ENCODE measurements at places on chromosomes 5 and 9.

DNA sequence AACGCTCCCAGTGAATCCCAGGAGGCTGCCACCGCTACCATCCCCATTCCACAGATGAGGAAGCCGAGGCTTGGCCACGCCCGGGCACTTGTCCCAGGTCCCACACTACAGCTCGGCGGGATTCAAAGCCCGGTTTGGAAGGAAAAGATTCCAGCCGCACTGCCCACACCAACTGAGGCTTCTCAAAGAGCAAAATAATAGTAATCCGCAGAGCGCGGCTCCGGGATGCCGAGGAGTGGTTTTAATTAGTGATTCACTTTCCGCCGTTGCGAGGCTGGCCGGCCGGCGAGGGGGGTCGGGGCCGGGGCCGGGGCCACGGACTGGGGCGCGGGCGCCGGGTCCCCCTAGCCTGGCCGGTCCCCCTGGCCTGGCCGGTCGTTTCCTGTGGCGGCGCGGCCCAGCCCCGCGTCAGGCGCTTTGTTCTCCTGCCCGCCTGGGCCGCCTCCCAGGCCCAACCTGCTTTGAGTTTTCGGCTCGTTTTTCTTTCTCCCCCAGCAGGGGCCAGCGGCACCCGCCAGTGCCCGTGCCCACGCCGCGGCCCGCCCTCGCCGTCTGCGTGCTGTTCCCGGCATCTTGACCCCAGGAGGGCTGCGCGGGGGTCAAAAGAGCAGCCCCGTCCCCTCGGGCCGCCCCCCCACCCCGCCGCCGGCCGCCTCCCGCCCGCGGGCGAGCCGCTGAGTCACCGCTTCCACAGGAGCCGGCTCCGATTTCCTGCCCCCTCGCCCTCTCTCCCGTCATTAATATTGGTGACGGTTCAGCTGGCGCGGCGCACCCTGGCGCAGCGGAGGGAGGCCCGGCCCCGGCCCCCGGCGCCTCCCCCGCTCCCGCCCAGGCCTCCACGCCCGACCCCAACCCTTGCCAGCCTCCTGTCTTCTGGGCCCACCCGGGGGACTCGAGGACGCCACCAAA lies 31.2 kb downstream of the FGF18 start:
- DNase-seq: peak; percentile 61

DNA sequence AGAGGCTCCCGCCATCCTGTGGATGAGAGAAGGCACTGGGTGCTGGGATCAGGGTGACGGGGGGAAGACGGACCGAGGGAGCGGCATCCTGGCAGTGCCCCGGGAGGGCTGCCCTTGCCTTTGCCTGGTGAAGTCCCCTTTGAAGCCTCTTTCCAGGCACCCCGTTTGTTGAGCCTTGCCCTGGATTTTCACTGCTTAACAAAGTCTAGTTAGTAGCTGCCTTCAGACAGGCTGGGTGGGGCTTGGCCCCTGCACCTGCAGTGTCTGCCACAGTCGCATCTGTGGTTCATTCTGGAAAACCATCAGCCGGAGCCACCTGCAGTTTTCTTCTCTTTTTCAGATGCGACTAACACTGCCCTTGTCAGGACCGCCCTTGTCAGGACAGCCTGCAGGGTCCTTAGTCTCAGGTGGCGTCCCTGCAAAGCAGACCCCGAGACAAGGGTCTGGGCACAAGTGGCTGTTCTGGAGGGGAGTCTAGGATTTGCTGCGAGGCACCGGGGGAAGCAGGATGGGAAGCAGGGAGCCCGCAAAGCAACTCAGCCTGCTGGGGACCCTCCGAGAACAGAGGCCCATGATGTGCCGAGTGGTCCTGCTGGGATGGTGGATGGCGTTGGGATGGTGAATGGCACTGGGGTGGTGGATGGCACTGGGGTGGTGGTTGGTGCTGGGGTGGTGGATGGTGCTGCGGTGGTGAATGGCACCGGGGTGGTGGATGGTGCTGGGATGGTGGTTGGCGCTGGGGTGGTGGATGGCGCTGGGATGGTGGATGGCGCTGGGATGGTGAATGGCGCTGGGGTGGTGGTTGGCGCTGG lies 147.9 kb upstream of the COL5A1 start:
- DNase-seq: no peak

GRCh38 chr9:34380511-34381315 lies 4.0 kb upstream of the MYORG start:
- DNase-seq: peak; percentile 30

DNA sequence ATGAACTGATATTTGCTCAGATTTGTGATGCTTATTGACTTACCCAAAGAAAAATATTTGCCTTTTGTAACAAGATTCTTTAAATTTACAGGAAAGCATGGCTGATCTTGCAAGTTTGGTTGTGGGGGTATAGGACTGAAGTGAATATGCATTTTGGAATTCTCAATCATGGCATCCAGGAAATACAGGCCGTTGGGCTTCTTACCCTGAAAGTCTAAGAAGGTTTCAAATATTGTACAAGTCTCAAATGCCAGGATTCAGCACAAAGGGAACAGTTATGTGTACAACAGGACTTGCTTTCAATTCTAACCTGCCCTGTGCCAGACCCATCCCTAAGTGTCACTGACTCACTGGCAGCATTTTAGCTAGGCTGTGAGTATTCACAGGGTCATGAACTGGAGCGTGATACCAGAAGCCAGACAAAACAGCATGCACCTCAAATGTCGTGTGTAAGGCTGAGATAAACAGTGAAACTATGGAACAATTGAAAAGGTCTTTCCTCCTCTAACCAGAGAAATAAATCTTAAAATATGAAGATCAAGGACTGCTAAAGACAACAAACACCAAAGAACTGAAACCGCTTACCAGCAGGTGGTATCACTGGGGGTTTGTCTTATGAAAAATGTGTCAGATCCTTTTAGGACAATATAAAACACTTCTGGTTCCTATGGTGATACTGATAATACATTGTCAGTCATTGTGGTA lies 168.6 kb upstream of the RGMB start:
- no peak for DNase-seq

- DNase-seq: no peak
These were observed 8.5 kb downstream of the GIN1 start for GRCh38 chr5:103111468-103111867.

DNA sequence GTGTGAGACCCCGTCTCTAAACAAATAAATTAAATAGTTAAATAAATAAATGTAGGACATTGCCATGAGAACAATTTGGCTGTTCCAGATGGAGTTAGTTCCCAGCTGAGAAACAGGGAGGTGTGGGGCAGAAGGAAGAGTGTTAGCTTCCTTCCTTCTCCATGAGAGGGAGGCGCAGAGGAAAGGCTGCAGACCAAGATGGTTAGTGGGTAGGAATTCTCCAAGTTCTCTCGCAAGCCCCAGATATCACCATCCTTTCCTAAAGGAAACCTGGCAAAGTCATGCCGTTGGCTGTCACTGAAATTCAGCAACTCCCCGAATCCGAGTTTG lies 33.1 kb upstream of the RAB14 start:
- DNase-seq: no peak
